Eye (tissue), 1 donor: ENCODE measurements at places on chromosomes 5 and 9.

DNA sequence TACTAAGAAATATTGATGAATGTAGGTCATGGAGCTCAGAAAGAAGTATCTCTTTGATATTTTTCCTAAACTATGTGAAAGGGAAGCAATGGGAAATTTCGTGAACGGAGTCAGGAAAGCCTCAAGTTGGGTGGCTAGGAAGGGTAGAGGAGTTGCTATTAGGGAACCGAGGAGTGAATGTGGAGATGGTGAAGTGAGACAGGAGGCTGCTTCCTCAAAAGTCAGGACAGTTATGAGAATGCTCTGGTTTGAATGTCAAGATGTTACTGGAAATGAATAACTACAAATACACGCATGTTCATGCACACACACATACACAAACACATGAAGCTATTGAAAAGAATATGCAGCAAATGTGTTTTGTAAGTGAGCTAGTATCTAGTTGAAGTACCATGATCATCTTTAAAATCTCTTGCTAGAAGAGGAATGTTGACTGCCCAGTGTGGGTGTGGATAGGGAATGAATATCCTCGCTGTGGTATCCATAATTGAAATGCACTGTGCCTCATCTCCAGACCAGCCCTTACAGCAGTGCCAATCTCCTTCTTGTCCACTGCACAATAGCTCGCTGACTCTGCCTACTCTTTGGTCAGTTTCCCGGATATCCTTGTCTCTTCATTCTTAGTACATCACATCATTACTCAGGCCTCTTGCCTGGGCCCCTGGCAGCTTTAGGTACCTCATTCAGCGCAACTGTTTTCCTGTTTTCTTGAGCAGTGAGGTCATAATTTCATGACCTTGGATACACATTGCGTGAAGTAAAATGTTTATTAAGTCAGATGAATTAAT, 21.9 kb upstream of the PDCD1LG2 start:
- DNase-seq = no peak

GRCh38 chr5:66410122-66410521, 186.1 kb upstream of the MAST4 start:
- peak; percentile 73 for DNase-seq

DNA sequence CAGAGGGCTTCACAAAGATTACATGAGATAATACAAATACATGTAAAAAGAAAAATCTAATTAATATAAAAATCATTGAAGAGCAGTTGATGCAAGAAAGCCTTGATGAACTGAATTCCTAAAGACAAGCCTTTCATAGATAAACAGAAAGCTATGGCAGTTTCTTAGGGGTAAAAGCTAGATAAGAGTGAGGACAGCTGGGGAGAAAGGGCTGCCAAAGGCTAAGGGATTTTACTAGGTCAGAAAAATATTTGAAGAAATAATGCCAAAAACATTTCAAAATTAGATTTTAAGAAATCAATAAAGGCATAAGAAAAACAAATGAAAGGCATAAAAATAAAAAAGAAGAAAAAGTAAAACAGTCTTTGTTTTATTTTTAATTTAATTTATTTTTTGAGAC, 107.9 kb upstream of the ZNF366 start:
- no peak for DNase-seq

DNA sequence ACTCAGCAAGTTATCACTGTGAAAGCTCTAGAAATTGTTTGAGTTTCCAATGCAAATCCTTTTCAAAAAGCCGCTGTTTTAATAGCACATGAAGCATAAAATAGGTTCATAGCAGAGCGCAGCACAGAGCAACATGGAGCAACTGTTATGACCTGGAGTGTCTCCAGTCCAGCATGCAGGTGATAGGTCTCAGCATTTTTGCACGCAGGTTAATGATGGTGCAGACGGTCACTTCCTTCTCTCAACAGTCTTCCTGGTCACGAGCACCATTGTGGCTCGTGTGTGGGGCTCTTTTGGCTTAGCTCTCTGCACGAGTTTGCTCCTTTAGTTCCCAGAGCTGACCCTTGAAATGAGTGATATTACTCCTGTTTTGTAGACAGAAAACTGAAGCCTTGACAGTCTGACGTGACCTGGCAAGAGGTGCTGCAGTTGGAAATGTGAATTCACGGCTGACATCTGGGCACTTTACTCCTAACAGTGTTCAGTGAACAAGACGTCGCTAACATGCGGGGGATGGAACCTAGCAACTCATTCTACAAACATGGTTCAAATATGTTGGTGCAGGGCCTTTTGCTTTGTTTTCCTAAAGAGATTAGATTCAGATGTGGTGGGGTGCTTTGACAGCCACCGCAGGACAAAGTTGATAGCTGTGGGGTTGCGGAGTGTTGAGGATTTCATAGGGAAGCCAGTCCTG, 10.0 kb downstream of the TENT4A start:
- no peak for DNase-seq

DNA sequence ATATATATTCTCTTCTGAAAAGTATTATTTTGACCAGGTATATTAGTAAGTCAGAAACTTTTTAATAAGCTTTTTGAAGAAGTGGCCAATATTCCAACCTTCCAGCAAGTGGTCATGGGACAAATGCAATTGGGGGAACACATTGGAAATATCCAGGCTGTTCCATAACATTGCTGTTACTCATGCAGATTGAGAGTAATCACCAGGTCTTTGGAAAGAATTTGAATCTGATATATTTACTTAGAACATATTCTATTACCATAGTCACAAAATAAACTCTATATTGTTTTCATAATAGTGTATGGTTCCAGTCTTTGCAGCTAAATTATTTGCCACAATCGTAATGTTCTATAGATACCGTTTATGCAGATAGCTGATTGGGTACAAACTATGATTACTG, 102.8 kb downstream of the TAF11L14 start:
- no peak for DNase-seq

- no peak for DNase-seq
Observed at GRCh38 chr5:154215571-154216325, 25.2 kb downstream of the GALNT10 start.

- peak; percentile 25 for DNase-seq
Observed at GRCh38 chr5:53151713-53152458, 42.3 kb upstream of the MOCS2 start.

- no peak for DNase-seq
Observed at GRCh38 chr5:133878236-133878555, 90.2 kb downstream of the C5orf15 start.

DNA sequence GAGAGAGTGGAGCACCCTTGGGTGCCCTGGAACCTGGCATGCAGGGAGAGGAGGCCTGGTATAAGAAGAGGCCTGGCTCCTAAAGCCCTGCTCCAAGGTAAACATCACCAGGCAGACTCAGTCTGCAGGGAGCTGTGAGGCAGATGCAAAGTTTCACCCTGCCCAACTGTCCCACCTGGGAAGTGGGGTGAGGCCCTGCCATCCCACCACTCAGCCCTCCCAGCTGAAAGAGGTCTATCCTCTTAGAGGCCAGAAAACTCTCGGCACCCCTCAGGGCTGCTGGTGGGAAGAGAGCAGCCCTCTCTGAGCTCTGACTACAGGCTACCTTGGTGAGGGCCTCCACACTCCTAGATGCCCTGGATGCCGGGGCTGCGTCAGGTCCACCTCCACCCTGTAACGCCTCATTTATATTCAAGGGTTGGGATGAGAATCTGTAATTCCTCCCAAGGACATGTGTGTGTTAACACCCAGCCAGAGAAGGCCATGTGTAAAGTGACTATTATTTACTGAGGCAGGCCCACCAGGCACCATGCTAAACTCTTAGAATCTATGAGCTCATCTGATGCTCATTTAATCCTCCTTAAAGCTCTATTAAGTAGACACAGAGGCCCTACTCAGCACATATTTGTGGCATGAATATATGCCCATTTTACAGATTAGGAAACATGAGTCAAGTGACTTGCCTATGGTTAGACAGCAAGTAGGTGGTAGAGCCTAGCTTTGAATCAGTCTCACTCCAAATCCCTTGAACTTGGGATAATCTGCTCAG, 205.9 kb downstream of the FSTL4 start:
- no peak for DNase-seq

DNA sequence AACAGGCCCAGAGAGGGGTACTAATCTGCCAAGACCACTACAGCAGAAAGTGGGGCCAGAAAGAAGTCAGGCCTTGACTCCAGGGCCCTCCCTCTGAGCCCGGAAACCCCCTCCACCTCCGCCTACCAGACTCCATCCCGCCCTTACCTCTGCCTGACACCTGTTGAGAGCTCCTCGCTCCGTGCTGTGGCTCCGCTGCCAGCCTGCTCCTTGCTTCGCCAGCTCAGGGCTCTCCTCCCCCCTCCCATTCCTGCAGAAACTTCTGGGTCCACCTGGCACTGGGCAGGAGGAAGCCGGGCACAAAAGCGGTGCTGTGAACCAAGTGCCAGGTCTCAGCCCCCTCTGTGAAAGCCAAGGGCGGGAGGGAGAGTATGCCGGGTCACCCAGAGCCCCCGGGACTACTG, 6.4 kb upstream of the ST6GALNAC6 start:
- no peak for DNase-seq

DNA sequence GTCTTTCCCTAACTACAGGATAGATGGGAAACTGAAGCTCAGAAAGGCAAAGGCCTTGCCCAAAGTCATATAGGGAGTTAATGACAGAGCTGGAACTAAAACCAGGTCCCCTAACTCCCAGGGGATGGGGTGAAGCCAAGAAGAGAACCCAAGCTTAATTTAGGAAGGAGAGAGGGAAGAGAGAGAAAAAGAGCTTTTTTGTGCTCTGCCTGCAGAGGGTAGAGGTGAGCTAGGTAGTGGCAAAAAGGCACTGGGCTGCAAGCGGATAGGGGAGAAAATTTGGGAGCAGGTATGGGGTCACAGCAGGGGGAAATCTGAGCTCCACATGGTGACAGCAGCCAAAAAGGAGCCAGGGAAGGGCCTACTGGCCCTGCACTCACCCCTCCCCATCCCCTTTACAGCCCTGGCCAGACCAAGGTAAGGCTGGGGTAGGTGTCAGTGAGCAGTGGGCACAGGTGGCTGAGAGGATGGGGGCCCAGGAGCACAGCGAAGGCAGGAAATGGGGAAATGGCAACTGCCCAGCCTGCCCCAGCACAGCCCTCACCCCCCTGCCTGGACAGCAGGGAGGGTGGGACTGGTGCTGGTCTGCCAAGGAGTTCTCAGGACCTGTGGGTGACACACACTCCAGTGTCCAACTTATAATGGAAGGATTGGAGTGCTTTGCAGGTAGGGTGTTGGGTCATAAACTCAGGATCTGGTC, 3.3 kb downstream of the ENHO start:
- DNase-seq = no peak

- peak; percentile 89 for DNase-seq
Observed at GRCh38 chr5:141734501-141735229, 52.6 kb upstream of the ARAP3 start.

DNA sequence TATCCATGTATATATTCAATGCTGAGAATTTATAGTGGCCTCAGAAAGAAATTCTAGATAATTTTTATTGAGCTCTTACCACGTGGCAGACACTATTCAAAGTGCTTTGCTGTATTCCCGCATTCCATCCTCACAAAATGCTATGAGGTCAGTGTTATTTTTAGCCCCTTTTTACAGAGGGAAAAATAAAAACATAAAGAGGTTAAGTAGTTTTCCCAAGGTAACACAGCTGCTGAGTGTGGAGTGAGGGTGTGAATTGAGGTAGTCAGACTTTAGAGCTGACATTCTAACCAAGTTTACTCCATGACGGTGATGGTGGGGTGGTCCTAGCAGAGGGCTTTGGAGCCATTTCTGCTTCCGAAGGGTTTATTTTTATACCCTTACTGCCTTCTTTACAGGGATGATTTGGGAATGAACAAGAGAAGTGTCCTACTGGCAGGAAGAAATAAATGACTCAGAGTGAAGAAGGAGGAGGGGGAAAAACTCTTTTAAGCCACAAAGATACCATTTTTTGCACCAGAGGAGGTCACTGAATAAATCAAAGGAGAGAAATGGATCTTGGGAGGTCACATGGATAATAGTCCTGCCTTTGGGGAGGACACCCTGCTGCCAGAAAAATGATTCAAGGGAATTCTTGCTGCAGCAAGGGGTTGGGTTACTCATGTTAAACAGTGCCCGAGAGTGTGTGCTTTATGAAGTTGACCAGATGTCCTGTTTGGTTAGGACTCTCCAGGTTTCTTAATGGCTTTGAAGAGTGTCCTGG, 76.1 kb downstream of the HMHB1 start:
- no peak for DNase-seq

GRCh38 chr5:6435356-6435755, 13.3 kb upstream of the UBE2QL1 start:
- DNase-seq = no peak

DNA sequence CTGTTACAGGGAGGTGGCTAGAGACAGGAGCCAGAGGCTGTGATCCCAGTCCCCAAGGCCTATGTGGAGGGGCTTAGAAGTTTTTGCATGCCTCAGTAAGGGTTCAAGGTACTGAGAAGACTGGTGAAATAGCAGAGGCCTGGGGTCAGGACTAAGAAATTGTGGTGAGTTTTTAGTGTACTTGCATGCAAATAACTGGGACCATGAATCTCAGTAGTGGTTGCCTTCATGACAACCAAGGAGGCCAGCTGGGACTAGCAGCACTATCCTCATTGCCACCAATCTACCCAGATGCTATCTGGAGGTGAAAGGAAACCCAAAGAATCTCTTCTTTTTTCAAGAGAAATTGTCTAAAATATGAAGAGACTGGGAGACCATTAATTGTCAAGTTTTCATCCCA, 395.1 kb downstream of the CETN3 start:
- DNase-seq = no peak

GRCh38 chr9:133893191-133893994, 98.7 kb downstream of the VAV2 start:
- DNase-seq = no peak

DNA sequence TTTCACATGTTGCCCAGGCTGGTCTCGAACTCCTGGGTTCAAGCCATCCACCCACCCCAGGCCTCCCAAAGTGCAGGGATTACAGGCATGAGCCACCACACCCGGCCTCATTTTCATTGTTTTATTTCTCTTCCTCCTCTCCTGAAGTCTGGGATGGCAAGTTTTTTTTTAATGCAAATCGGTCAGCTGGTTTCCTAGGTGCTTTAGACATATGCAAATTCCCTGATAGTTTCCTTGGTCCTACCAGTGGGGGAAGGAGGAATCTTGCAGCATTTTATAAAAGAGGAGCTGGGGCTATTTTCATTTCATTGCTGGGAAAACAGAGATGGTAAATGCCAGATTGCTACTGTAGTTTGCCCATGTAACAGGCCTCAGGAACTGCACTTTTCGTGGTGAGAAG, 179.4 kb downstream of the ACTL7B start:
- no peak for DNase-seq

DNA sequence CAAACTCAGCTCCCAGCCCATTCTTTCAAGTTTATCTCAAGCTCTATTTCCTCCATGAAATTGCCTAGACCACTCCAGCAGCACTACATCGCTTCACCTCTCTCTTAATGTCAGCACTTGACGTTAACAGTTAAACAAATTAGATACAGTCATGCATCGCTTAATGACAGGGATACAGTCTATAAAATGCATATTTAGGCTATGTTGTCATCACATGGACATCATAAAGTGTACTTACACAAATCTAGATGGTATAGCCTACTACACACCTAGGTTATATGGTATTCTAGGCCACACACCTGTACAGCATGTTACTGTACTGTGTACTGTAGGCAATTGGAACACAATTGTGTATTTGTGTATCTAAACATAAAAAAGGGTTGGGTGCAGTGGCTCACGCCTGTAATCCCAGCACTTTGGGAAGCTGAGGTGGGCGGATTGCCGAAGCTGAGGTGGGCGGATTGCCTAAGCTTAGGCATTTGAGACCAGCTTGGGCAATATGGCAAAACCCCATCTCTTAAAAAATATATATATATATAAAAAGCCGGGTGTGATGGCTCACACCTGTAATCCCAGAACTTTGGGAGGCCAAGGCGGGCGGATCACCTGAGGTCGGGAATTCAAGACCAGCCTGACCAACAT, 13.4 kb upstream of the PCSK5 start:
- DNase-seq = no peak

GRCh38 chr5:168746893-168747640, 167.9 kb upstream of the PANK3 start:
- DNase-seq = no peak
